Stimulated activated CD4-positive, alpha-beta T cell treated with anti-CD3 and anti-CD28 coated beads, Interleukin-1b, Interleukin-23, amount 100 ng/mL, for 1 hour (primary cell): ENCODE measurements at places on chromosomes 12 and 14.

DNA sequence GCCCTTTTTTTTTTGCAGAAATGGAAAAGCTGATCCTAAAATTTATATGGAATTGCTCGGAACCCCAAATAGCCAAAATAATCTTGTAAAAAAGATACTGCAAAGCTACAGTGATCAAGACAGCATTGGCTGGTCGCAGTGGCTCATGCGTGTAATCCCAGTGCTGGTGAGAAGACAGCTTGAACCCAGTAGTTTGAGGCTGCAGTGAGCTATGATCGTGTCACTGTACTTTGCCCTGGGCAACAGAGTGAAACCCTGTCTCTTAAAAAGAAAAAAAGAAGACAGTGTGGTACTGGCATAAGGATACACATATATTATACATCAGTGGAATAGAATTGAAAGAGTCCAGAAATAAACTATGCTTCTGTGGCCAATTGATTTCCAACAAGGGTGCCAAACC is 5.4 kb downstream of the ITGB7 start:
- no peak for DNase-seq

DNA sequence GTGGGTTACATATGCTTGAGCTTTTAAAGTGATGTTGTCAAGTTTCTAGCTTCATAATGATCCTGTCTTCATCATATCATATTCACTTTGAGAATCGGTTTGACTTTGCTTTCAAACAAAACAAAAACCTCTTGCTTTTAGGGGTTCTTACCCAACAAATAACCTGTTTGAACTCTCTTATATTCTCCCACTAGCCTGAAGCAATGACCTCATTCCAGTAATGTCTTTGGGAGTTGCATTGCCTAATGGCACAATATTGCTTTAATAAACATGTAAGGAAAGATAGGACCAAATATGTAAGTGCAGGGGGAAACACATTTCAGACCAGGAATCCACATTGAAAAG is 27.7 kb downstream of the WBP11 start:
- DNase-seq: no peak

- DNase-seq: no peak
Measured at GRCh38 chr14:92978229-92979021, 55.5 kb downstream of the CHGA start.

DNA sequence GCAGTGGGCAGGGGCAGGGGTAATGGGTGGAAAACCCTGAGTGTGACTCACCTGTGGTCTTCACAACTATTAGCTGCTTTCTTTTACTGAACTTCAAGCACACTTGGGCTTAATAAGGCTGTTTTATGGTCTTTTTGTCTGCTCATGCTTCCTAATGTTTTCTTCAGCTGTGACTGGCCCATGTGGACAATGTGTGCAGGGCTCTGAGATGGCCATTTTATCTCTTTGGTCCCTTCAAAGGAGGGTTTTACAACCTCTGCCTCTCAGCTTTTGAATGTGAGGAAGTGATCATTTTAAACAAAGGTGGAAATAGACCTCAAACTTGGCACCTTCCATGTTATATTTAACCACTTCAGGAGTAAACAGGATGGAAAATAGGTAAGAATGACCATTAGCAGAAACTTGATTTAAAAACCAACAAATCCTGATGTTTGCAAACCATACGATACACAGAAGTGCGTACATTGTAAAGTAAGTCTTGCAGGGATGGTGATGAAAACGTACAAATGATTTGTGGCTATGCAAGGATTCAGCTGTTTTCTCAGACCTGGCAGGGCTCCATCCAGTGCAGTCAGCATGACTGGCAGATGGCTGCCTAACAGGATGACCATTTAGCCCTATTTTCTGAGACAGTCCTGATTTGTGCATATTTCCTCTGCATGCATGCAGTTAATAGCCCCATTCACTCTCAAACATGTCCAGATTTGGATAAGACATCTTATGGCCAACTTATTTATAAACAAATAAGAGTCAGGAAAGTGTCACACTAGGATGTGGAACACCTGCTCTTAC is 103.2 kb downstream of the SLC38A4 start:
- DNase-seq: no peak

GRCh38 chr12:65518771-65519170 is 240.3 kb downstream of the MSRB3 start:
- no peak for DNase-seq
